NCI-H446 treated with DMSO at 0.1 percent for 48 hours (cell line): ENCODE measurements at places on chromosomes 13 and 19.

- DNase-seq: no peak
Observed at GRCh38 chr13:55000844-55001243, 1972.2 kb downstream of the OLFM4 start.

DNA sequence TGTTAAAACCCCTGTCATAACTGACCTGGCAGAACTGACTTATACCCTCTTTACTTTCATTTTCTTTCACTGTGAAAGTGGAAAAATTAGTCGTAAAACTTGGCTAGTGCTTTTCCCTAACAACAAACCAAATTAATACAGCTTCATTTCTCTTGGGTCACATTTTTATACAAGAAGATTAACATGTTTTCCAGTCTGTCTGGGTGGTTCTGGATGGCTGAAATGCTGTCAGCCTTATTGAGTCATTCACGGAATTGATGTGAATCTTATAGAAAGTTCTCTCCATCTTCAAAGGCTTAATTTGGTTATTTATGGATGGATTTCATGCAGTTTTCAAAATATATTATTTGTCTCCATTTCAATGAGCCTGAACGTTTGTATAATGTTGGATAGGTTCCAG, 440.0 kb downstream of the KCTD12 start:
- DNase-seq: no peak

DNA sequence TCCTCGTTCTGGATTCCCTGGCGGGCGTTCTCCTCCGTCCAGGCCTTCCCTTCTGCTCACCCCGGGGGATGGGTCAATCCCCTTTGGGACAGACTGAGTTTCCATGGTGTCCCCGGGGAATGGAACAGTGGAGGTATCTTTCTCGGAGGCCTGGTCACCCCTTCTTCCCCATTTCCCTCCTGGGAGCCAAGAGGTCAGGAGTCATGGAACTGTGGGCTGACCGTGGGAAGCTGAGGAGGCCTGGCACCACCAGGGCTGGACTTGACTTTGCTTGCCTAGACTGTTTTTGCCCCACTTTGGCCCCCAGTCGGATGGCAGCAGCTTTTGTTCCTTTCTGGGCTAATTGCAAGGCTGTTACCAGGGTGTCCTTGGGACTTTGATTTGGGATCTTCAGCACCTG, 2.0 kb downstream of the NACC1 start:
- DNase-seq: no peak

- no peak for DNase-seq
Observed at GRCh38 chr13:34578471-34578870, 363.6 kb upstream of the NBEA start.

DNA sequence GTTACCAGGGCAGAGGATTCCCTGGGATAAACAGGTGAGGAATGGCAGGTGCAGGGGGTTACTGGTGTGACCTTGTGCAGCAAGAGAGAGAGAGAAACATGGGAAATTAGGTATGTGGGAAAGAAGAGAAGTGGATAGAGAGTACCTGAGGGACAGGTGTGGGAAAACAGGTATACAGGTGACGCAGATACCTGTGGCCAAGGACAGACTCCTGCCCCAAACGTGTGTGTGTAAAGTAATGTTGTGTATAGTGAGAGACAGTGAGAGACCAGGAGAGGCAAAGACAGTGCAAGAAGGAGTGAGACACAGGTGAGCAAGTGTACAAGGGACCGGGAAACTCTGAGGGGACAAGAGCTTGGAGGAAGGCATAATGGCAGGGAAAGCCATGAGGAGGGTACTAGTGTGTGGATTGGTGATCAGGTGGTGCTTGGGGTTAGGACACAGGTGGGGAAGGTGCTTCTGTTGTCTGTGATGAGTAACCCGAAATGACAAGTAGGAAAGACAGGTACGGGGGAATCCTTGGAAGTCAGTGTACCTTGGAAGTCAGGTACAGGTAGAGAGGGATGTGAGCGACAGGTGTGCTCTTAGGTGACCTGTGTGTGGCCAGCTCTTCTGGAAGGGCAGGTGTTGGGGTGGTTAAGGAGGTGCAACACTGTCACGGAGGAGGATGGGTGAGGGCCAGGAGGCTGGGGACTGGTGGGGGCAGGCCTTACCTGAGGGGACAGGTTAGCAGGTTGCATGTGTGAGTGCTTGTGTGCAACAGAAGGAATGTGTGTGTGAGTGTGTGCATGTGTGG, 2.8 kb downstream of the ERFL start:
- DNase-seq: no peak

DNA sequence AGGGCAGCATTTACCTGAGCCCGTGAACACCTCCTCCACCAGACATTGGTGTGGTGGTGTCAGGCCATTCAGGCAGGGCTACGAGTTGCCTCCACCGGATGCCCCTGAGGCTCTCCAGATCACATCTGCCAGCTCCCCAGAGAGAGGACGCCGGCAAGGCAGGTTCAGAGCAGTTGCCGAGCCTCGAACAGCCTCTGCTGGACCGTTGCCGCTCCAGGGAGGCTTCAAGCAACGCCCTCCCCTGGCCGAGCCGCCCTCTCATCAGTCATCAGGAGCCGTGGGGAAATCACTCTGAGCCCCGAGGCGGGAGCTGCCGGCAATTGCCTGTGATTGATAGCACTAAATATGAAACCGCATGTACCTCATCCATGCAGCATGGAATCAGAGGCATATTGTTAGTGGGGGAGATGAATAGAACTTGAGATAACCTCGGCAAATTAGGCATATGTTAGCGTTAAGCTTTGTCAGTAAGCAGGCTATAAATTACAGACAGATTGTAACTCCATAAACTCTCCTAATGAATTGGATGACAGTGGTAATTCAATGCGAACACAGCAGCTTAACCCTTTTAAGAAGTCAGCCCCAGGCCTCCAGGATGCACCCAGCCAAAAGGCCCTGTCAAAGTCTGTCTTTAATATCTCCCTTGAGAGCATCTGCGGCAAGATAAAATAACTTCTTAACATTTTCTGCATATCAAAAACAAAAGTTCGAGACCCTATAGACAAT, 29.8 kb upstream of the SPACA7 start:
- DNase-seq: no peak
